ENCODE measurements at places on chromosomes 7 and 10.

DNA sequence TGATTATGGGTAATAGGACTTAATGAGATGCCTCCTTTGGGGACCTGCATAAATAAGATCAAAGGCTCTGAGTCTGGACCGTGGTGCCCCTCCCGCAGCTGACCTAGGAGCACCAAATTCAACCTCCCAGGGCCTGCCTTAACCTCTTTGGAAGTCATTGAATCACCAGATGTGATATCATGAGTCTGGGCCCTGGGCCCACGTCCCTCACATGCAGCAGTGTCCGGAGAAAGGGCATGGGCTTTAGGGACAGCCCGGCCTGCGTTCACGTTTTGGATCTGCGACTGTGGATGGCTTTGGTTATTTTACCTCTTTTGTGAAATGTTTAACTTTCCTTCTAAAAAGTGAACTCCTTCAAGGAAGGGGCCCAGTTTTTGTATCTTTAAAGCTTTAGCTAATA lies 220.0 kb upstream of the KLF6 start:
- no peak for DNase-seq

GRCh38 chr10:96906864-96907263 lies 74.8 kb downstream of the LCOR start:
- DNase-seq, result no peak

DNA sequence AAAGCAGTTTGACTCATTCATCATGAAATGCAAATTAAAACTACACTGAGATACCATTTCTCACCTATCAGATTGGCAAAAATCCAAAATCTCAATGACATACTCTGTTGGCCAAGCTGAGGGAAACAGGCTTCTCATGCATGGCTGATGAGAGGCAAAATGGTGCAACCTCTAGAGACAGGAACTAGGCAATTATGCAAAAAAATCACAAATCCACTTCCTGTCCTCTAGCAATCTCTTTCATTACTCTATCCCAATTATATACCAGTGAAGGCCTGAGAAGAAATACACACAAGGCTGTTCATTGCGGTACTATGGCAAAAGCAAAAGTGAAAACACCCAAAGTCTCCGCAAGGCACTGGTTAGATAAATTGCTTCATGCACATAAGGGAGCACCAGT lies 25.9 kb upstream of the PTPRN2 start:
- no peak for DNase-seq

GRCh38 chr10:120917521-120918250 lies 66.5 kb downstream of the WDR11 start:
- DNase-seq, result no peak

GRCh38 chr10:132199854-132200311 lies 13.1 kb downstream of the DPYSL4 start:
- no peak for DNase-seq

GRCh38 chr7:89681448-89681847 lies 472.8 kb upstream of the STEAP1 start:
- no peak for DNase-seq

DNA sequence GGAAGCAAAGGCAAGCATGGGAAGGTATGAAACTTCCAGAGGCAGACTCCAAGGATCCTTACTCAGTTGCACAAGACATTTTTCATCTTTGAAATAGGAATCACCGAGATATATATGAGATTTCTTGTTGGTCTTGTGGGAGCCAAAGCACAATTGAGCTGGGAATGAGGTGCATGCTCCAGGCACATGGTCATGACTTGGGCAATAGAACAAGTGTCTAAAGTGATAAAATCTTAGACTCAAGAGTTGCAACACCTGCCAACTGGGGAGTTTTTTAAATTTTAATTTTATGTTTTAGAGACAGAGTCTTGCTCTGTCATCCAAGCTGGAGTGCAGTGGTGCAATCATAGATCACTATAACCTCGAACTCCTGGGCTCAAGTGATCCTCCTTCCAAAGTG lies 169.5 kb upstream of the ADCY1 start:
- peak; percentile 3 for DNase-seq

DNA sequence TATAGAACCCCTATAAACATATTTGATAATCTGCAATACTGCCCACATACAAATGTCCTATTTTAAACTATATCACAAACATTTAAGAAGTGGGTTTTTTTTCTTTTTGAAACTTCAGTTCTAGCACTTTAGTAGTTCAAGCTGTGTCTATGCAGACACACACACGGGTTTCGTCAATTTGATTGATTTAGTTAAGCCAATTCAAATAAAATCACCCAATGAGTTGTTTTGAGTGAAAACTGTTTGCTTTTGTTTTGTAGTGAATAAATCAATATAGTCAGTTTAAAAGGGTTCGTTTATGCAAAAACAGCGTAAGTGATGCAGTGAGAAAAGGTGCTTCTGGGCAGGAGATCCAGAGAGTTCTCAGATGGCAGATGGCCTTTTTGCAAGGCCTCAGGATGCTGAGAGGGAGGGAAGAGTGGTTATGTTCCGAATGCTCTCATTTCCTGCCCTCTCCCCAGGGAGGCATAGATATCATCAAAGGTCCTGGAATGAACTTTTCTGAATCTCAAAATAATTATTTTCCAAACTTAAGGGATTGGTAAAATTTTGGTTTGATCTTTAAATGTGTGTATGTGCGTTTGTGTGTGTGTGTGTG lies 102.7 kb downstream of the AGMO start:
- no peak for DNase-seq

- DNase-seq, result no peak
Observed at GRCh38 chr7:26593896-26594295, 270.5 kb downstream of the SKAP2 start.

DNA sequence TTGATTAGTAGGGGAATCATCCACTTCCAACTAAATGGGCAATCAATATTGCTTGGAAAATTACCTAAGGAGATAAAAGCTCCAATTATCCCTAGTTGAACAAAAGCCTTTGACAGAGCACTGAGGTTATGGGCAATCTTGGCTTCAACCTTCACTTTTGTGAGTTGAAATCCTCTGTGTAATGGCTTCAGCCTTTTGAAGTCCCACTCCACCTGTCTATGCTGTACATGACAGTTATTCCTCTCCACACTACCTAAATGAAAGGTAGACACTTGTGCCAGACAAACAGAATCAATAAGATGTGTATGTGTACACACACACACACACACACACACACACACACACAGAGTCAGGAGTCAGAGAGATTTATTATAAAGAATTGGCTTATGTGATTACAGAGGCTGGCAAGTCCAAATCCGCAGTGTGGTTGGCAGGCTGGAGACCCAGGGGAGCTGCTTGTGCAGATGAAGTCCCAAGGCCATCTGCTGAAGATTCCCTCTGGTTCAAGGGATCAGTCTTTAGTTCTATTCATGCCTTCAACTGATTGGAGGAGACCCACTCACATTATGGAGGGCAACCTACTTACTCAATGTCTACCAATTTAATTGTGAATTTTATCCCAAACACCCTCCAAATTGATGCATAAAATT lies 164.8 kb upstream of the CDC14C start:
- no peak for DNase-seq

Data from inflammatory macrophage treated with lipopolysaccharide for 4 hours (primary cell).